ENCODE measurements at places on chromosomes 11 and 22. TPM values are rescaled to one million over a fixed set of nuclear protein-coding genes. Genes with fewer than 3 reads are reported as not detected.
A peak's percentile ranks its signal among the peaks of the same experiment; 100 is the strongest.

DNA sequence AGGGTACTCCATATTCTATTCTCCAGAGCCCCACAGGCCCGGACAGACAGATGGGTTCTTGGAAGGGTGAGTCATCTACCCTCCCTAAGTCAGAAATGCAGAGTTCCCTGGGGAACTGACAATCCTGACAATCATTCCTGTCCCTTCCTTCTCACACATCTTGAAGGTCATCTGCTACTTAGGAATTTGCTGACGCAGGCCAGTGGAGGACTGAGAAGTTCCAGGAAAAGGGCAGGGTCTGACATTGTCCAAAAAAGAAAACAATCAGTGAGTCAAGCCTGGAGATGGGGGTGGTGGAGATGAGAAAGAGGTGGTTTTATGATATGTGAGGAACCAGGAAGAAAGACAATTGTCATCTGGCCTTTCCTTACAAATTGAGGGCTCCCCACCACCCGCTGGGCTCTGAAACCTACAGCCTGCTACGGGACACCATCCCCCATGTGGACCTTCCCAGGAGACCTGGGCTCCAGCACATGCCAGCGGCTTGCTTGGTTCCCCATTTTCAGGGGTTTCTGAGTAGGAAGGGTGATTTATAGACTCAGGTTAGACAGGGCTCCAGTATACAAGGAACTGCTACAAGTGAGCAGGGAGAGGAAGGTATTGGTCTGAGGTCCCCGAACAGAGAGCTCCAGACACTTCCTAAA, 12.9 kb downstream of the CD59 start:
- DNase-seq: peak; percentile 96

DNA sequence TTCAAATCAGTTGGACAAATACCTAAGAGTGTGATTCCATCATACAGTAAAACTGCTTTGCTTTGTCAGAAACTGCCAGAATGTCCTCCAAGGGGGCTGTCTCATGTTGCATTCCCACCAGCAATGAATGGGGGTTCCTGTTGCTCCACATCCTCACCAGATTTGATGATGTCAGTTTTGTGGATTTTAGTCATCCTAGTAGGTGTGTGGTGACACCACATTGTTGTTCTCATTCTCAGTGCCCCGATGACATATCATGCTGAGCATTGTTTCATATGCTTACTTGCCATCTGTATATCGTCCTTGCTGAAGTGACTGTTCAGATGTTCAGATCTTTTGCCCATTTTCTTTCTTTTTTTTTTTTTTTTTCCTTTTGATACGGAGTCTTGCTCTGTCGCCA, 37.0 kb downstream of the CDPF1 start:
- DNase-seq: no peak

DNA sequence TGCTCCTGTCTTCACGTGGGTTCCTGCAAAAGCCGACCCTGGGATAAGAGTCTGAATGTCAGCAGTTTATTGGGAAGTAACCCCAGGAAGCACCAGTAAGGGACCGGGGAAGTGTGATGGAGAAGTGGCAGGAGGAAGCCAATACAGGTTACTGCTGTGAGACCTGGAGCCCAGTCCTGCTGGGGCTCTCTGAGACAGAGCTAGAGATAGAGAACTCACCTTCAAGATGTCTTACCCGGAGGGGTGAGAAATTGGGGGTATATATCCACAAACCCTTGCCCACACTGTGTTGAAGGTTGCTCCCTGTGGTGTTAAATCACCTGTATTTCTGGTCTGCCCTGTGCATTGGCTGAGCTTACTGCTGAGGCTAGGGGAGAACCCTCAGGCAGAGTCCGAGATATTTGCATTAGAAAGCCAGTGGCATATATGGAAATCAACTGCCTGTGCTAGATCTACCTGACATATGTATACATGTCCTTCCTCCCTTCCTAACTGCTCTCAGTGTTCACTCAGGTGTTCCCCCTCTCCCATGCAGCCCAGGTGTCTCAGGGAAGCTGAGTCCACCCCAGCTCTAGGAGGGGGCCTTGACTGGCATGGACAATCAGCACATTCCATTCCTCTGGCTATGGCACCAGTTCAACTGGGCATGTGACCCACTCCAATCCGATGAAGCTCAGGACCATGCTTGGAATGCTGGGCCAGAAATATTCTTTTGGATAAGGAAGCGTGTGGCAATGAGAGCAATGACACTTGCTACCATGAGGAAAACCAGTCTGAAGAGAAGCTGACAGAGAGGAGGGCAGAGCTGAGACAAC, 6.8 kb upstream of the MICAL2 start:
- no peak for DNase-seq

DNA sequence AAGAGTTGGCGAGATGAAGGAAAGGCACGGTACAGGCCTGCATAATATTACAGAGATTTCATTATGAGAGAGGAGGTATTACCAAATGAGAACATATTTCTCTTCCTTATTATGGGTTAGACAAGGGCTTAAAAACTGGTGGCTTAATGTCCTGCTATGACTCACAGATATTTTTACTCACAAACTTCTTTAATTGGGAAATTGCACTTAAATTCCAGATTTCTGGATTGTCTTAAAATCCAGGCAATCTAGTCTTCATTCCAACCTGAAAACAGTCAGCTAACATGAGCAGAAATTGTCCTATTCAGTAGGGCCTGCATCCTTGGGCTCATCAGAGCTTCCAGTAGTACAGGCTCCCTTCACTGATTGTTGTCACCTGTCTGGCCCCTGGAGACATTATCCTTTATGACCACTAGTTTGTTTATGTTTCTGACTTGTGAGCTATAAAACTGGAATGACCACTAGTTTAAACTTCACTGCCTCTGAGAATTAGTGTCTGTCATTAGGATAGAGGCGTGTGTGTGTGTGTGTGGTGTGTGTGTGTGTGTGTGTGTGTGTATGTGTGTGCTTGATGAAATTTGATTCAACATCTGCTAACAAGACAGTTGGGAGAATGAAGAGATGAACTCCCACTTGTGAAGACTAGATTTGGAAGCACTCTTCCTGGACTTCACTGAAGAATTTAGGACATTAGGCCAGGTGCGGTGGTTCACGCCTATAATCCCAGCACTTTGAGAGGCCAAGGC, 25.1 kb downstream of the DBX1 start:
- DNase-seq: no peak

DNA sequence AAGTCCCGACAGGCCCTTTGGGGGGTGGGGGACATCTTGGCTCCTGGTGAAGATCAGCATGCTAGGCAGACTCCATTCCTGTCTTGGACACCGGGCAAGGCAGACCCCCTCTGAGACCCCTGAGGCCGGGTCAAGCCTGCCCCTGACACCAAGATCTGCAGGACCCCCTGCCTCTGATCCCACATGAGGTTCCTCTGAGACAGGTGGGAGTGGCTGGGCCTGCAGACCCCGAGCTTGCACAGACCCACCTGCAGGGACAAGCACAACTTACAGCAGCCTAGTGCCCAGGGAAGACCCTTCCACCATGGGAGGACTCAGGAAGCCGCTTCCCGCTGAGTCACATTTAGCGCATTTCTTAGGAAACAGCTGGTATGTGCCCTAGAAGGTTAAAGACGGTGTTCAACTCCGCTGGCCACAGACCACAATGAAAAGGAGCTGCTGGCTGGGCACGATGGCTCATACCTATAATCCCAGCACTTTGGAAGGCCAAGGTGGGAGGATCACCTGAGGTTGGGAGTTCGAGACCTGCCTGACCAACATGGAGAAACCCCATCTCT, 15.5 kb downstream of the ARVCF start:
- DNase-seq: no peak

DNA sequence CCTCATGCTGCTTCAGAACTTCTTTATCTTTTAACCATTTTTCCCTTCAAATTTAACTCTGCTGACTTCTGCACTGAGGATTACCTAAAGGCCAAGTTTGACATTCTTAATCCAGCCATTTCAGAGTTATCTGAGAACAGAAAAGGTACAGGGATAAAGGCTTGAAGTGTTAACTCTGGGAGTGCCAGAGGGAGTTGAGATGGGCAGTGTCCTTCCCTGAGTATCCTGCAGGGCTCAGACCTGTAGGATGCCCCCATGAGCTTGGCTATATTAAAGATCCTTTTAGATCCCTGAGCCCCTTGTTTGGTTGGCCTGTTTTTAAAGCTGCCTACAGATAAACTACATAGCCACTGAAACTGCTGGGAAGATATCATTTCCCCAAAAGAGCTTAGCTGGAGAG, 268.4 kb upstream of the KIRREL3 start:
- DNase-seq: no peak

- no peak for DNase-seq
Observed at GRCh38 chr22:29479417-29480261, at the start of gene NEFH. Gene NEFH (plus strand): TSS chr22:29480218. CDS start chr22:29480263, 45 bp downstream.

GRCh38 chr11:84468235-84468634, 1158.9 kb downstream of the DLG2 start:
- DNase-seq: peak; percentile 28

- DNase-seq: no peak
Observed at GRCh38 chr11:12537778-12538401, 136.3 kb upstream of the TEAD1 start.

RIBC2 gene
- total RNA-seq: 5.7 TPM

PNPLA5 gene
- total RNA-seq: not detected

LRRC56 gene
- 0.45 TPM for total RNA-seq

LAYN gene
- total RNA-seq: 34.2 TPM

GRM5 gene
- total RNA-seq: not detected

ZNF214 gene
- 2.9 TPM for total RNA-seq

GLYATL2 gene
- total RNA-seq: 3.3 TPM
